Stimulated activated CD8-positive, alpha-beta memory T cell treated with anti-CD3 and anti-CD28 coated beads, Interleukin-7, amount 100 ng/mL, for 4 hours (primary cell): ENCODE measurements at places on chromosomes 3 and 15.

DNA sequence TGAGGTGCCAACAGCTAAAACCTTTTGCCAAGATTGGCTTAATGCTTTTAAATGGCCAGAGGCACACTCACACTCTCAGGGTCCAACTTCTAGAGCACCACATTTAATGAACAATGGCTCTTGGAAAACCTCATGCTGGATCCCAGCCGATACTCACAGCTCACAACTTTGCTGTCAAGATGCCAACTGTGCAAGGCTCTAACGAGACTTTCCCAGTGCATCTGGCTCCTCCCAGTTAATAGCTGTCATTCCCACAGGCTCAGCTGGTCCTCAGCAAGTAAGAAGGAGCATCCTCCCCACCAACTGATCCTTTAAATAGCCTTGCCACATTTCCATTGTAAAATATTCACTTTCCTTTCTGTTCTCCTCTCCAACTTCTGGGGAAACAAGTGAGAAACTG, 20.3 kb upstream of the FRMD4B start:
- no peak for DNase-seq

DNA sequence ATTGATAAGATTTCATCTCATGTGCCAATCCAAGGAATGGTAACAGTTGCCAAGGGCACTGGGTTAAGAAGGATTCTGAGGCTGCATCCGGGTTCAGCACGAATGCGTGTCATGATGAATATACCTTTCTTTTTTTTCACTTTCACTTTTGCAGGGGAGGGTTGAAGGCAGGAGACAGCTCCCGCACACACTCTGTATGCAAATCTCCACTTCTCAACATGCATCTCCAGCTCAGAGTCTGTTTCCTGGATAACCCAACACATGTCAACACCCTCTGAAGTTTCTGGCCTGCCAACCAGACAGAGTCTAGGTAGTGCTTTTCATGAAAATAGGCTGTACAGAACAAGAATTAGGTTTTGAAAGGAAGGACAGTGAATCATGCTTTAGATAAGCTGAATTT, 21.6 kb downstream of the B4GALT4 start:
- no peak for DNase-seq

DNA sequence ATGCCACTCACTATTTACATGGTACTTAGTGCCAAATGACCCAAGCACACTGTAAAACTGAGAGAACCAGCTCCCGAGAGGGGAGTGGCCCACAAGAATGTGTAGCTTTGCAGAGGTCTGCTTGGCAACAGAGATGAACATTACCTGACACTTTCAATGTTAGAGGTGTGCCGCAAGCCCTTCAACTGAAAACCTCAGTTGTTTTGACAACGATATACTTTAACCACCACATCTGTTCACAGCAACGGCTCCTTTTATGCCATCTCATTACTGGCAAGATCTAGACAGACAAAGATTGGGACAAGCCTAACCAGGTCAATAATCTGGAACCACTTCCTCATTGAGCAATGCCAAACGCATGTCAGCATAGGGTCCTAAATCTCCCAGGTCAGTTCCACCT, 23.7 kb downstream of the NEK10 start:
- DNase-seq: no peak

DNA sequence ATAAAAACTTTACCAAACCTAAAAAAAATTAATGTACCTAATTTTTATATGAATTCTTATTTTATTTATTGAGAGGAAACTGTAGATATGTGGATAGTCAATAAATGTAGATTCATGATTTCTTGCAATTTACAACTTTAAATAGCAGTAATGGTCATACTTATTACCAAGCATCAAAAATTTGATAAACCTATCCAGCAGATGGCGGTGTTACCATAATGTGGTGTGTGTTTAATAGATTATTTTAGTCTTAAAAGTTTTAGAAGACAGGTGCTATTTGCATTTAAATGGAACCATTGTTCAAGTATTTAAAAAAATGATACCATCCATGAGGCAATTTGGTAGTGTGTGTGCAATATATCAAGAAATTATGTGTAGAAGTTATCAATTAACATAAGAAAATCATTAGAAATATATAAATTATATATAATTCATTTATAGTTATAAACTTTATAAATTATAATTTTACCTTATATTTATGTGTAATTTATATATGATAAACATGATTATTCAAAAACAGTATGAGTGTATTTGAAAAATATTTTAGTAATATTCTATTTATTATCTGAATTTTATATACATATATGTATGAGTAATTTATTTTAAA, 176.0 kb upstream of the BCHE start:
- no peak for DNase-seq

GRCh38 chr3:8555113-8555661, 53.6 kb downstream of the LMCD1 start:
- DNase-seq: no peak

DNA sequence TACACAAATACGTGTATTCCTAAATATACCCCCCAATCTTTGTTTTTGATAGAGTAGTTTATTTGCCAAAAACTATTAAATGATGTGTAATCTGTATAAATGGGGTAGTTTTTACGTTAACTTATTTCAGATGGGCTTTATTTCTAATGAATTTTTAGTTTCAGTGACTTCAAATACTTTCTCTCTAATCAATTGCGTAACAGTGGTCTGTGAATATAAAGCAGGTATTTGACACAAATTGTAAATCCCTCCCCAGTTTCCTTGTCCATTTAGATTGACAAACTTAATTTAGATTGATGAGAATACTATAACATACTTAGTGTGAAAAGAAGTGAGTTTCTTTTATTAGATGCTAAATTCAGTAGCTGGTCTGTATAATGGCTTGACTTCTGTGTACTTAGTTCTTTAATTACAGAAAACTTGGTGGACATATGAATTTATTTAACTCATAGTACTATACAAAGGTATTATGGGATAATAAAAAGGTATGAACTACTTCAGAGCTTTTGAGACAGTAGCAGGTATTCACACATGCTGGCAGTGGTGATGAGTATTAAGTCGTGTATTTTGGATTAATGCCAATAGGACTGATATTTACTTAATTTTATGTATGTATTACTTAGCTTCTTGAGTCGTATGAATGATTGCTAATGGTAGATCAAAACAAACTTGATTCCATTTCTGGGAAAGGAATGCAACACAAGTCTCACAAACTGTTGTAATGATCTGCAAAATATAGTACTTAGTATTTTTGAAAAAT, 81.6 kb downstream of the STT3B start:
- DNase-seq: no peak

DNA sequence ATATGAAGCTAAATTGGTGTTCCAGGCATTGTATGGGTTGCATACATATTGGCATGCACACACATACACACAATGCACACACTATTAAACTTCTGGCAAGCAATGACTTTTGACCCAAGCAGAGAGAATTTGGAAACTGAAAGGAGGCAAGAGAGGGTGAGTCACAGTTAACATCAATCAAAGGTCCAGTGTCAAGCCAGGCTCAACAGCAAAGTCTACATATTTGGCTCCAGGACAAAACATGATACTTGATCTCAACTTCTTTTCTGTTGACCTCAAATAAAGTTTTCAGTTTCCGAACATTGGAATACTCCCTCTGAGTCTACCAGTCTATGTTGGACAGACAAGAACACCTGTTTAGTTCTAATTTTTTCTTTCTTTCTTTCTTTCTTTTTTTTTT, 28.3 kb downstream of the IL12A start:
- DNase-seq: no peak

DNA sequence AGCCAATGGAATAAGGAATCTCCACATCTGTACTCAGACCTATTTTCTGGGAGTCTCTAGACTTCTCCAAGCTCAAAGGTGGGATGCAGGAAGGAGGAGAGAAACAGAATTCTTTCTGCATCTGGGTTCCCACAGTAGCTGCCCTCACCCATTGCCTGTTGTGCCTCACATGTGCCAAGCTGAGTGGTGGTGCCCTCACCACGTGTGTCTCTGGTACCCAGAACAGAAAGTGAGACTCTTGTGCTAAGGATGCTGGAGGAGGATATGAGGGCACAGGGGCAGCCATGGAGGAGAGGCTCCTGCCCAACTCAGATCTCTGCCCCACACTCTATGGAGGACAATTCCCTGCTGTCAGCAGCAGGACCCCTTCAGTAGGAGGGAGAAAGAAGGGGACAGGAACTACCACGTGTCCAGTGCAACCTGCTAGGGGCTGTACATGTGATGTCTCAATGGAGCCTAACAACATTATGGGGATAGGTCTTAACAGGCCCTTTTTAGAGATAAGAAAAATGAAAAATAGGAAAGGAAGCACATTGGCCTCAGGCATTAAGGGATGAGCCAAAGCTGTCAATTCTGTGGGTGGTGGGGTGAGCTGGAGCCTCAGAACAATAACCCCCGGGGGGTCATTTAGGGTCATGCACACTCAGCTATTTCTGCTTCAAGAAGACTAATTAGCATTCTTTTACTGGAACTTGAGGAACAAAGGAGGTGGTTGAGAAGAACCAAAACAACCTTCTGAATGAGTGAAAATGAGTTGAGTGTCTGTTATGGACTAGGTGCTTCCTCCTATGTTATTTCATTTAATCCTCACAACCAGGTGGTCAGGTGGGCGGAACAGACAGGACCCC, 16.3 kb upstream of the NOX5 start:
- no peak for DNase-seq
